Stimulated activated CD8-positive, alpha-beta memory T cell treated with anti-CD3 and anti-CD28 coated beads, Interleukin-7, amount 100 ng/mL, for 1 hour (primary cell): ENCODE measurements at places on chromosomes 3 and 15.
A peak's percentile ranks its signal among the peaks of the same experiment; 100 is the strongest.

GRCh38 chr3:85185495-85185894, 226.7 kb downstream of the CADM2 start:
- DNase-seq = no peak

DNA sequence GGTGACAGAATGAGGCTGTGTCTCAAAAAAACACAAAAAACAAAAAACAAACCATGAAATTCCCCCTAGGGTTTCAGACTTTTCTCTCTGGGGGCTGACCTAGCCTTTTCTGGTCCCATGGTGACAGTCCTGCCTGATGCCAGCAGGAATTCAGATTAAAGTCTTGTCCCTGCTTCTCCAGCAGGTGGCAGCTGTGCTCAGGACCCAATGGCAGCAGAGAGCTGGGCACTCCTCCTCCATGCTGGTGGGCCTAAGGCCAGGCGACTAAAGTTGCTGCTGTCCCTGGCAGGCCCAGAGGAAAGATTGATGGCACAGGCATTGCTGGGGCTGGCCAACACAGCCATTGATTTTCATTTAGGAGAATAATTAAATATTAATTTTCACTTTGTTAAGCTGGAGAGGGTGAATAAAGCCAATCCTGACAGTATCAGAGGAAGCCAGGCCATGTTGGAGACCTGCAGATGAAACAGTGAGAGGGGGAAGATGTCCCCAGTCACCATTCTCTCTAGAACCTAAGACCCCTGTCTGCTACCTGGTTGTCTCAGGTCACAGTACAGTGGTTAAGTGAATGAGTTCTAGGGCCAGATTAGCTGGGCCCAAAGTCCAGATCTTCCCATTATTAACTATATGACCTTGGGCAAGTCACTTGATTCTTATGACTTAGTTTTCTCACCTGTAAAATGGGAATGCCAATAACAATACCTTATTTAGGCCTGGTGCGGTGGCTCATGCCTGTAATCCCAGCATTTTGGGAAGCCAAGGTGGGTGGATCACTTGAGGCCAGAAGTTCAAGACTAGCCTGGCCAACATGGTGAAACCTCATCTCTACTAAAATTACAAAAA, 7.1 kb downstream of the CELF6 start:
- DNase-seq = peak; percentile 15

DNA sequence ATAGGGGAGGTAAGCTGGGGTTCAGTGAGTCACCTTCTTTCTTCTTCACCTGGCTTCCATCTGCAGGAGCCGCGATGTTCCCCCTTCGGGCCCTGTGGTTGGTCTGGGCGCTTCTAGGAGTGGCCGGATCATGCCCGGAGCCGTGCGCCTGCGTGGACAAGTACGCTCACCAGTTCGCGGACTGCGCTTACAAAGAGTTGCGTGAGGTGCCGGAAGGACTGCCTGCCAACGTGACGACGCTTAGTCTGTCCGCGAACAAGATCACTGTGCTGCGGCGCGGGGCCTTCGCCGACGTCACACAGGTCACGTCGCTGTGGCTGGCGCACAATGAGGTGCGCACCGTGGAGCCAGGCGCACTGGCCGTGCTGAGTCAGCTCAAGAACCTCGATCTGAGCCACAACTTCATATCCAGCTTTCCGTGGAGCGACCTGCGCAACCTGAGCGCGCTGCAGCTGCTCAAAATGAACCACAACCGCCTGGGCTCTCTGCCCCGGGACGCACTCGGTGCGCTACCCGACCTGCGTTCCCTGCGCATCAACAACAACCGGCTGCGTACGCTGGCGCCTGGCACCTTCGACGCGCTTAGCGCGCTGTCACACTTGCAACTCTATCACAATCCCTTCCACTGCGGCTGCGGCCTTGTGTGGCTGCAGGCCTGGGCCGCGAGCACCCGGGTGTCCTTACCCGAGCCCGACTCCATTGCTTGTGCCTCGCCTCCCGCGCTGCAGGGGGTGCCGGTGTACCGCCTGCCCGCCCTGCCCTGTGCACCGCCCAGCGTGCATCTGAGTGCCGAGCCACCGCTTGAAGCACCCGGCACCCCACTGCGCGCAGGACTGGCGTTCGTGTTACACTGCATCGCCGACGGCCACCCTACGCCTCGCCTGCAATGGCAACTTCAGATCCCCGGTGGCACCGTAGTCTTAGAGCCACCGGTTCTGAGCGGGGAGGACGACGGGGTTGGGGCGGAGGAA, 2.6 kb downstream of the ISLR2 start:
- DNase-seq = no peak

DNA sequence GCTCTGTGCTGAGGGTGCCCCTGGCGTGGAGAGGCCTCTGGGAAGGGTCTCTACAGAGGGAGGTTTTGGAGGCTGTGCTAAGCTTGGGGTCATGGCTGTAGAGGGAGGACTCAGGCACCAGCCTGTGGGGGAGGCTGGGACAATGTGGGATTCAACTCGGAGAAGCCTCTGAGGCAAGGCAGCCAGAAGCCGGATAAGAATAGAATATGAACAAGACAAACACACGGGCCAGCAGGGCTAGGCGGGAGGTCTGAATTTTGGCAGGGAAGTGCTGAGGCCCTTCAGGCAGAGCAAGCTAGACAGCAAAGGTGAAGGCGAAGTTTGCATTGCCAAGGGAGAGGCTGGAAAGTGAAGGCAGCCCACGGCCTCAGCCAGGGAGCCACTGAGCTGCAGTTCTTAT, 612.1 kb upstream of the NR2F2 start:
- DNase-seq = no peak

- no peak for DNase-seq
These were observed 212.2 kb upstream of the TP63 start for GRCh38 chr3:189419038-189419437.

GRCh38 chr3:9725775-9726515, 5.6 kb upstream of the BRPF1 start:
- no peak for DNase-seq

DNA sequence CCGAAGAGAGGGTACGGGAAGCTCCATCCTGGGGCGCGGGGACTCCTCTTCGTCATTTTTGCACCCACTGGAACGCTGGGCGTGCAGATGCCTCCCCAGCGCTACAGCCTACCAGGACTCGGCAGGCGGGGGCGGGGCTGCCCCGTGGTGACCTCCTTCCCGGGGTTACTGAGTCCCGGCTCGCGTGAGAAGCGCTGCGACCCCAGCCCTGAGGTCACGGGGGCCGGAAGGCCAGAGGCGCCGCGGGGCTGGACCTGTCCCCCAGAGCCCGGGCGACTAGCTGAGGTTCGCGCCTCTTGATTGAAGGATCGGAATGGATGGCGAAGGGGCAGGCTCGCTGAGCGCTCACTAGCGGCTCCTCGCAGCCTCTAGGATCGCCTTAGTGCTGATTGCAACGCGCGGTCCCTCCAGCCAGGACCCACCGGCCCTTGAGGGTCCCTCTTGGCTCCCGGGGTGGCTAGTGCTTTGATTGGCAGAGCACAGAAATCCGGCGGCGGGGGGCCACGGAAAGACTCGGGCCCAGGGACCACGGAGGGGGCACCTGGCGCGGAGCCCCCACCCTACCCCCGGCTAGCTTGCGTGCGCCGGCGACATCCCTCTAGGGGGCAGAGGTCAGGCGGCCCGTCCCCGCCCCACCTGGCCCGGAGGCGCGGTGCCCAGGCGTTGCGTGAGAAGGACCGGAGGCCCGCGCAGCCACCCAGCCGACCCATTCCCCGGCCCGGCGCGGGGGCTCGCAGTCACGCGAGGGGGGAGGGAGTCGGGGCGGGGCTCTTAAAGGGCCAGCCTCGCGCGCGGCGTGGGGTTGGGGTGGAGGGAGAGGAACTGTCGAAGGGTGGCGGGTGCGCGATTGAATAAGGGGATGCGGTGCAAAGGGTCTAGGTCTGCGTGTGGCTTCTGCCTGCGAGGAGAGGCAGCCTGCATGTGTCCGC, 781 bp upstream of the CYP1A1 start:
- DNase-seq = peak; percentile 5

DNA sequence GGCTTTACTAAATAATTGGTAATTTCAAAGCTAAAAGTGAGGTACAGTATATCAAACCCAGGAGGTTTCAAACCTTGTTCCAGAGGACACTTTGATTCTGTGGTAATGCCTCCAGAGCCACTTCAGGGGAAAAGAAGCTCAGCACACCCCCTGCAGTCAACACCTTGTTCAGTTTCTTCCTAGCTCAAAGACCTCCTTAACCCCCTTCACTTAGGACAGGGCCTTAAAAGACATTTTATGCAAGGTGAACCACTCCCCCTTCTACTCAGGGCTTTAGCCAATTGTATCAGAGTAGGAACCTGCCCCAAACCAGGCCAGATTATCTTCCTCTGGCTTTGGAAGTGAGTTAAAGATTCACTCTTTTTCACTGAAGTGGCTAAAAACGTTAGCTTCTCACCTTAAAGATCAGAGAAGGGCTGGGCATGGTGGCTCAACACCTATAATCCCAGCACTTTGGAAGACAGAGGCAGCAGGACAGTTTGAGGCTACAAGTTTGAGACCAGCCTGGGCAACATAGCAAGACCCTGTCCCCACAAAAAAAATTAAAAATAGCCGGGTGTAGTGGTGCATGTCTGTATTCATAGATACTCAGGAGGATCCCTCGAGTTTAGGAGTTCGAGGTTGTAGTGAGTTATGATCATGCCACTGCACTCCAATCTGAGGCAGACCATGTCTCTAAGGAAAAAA, 3.4 kb downstream of the DENND6A start:
- DNase-seq = no peak

DNA sequence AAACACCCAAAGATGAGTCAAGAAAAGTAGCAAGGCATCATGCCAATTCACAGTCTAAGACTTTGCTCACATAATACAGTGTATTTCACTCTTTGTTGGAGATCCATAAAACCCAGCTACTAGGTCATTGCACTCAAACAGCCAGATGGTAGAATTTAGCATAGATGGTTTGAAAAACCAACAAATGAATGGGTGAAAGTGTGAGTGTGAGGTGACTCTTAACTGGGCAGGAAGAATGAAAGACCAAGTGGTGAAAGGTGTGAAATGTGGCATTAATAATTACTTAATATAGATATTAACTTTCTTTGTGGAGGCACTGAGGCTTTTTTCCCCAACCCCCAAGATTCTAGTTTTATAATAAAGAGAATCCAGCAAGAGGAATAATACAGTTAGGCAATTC, 159.5 kb downstream of the SQOR start:
- no peak for DNase-seq

DNA sequence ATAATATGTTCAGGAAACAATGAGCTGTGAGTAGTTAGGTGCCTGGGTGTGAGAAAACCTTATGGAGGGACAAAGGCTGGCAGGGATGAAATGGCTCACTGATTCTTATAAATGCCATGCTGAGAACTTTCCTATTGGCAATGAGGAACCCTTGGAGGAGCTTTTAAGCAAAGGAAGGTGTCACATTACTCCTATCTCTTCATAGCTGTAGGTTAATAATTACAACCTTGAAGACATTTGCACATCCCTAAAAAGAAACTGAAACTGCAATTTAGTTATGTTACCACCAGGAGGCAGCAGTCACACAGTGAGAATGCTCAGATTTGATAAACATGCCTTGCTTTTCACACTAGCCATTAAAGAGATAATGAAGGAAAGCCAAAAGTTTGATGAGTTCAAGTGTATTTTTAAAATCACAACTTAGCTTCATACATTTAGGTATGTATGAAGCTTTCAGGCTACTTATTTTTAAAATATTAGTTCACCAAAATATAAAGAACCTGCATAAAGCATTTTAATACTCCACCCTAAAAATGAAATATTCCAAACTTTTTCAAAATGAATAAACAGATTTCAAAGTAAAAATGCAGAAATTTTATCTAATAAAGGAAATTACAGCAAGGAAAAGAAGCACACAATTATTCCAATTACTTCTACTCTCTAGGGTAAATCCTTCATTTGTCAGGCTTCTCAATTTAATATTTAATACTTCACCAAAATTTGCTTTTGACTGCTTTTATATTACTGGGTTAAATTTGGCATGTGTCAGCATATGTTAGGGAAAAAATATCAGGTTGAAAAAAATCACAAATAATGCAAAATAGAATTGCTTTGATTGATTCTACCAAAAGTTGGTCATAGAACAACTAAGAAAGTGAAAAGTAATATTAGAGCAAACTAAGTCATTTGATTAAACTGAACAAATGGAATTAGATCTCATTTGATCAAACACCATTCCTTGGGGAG, 136.9 kb upstream of the SLC2A2 start:
- no peak for DNase-seq

- no peak for DNase-seq
These were observed 38.6 kb downstream of the BTLA start for GRCh38 chr3:112460519-112461195.

DNA sequence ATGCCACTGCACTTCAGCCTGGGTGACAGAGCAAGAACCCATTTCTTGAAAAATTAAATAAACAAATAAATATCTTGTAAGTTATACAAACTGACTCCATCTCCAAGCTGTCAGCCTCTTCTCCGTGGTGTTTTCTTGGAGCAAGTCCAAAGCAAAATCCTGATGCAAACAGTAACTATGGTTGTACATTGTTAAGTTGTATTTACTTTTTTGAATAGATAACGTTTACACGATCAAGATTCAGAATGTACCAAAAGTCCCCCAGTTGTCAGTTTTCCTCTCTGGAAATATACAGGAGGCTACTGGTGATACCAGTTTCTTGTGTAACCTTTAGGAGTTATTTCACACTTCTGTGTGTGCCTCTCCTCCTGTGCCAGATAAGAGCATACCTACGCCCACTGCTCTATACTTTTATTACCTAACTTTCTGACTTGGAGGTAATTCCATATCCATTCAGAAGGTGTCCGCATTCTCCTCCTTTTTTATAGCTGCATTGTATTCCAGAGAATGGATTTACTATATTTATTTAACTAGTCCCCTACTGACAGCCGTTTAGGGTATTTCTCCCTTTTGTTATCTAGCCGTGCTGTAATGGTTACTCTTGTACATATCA, 14.2 kb downstream of the CMTM7 start:
- DNase-seq = no peak

- DNase-seq = no peak
These were observed 160.3 kb downstream of the NUP210 start for GRCh38 chr3:13259831-13260230.

- DNase-seq = no peak
These were observed 110.2 kb downstream of the PLCL2 start for GRCh38 chr3:16994854-16995525.

DNA sequence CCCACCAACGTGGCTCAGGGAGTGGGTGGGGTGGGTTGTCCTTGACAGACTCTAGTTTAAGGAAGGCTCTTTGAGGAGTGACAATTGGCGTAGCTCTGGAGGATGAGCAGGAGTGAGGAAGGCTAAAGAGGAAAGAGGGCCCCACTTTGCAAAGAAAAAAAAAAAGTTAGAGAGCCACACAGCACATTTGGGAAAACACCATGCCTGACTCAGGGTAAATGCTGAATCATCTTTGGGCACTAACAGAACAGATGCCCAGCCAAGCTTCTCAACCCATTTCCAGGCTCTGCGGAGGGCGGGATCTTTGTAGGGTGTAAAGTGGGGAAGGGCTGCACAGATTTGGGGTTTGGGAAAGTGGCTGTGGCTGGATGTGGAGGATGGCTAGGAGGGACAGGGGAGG, 179.1 kb upstream of the RGMA start:
- DNase-seq = no peak

- no peak for DNase-seq
These were observed 2.4 kb downstream of the SLCO3A1 start for GRCh38 chr15:91855684-91856489.
